ENCODE measurements at places on chromosomes 7 and 10.

DNA sequence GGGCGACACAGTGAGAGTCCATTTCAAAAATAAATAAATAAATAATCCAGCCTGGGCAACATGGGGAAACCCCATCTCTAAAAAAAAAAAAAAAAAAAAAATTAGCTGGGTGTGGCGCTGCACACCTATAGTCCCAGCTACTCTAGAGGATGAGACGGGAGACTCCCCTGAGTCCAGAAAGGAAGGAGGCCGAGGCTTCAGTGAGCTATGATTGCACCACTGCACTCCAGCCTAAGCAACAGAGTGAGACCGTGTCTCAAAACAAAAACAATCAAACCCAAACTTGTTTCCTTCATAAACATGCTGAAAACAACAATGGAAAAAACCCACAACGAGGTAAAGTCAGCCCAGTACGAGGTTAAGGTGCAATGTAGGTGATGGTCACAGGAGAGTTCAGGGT, 1.2 kb downstream of the COX19 start:
- no peak for DNase-seq

- DNase-seq: no peak
Observed at GRCh38 chr7:84536271-84536870, 341.8 kb upstream of the SEMA3A start.

DNA sequence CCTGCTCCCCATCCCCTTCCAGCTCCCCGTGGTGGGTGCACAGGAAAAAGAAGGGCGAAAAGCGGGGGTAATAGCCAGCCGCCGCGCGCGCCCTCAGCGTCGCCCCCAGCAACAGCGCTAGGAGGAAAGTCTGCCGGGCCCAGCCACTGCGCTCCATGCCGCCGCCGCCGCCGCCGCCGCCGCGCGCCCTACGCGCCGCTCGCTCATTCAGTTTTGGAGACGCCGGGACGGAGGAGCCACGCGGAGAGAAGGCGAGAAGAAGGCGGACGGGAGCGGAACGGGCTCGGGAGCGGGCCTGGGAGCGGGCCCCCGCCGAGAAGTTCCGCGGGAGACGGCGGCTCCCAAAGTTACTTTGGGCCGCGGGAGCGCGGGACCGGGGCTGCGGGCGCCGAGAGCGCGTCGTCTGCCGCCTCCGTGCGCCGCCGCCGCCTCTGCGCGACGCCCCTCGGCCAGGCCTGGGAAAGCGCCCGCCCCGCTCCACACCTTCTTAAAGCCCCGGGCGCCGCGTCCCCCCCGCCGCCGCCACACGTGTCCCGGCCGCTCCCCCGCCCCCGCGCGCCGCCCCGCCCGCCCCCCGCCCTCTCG, at the start of gene RELN:
Gene RELN, minus strand, starts transcription at position 459 of the 585 bp plus-strand sequence. Its CDS starts 302 bp downstream, at position 157.
- no peak for DNase-seq

DNA sequence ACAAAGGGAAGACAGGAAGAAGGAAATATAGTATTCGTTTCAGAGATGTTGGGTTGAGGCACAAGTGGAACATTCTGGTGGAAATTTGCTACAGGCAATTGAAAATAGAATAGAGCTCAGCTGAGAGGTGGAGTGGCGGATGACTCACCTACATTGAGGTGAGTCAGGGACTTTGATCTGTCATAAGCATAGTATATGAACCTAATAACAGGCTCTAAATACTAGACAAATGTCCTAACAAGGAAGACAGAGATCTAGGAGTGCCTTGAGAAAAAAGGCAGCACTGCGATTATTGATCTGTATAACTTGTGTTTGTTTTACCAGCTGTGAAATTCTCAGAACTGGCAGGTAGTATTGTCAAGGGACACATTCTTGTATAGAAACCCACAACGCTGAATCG, 907 bp upstream of the IFRD1 start:
- DNase-seq: peak; percentile 24

- no peak for DNase-seq
Observed at GRCh38 chr10:23190872-23191763, 994 bp upstream of the PTF1A start.

- no peak for DNase-seq
Observed at GRCh38 chr10:115030483-115031200, 62.5 kb upstream of the ATRNL1 start.

DNA sequence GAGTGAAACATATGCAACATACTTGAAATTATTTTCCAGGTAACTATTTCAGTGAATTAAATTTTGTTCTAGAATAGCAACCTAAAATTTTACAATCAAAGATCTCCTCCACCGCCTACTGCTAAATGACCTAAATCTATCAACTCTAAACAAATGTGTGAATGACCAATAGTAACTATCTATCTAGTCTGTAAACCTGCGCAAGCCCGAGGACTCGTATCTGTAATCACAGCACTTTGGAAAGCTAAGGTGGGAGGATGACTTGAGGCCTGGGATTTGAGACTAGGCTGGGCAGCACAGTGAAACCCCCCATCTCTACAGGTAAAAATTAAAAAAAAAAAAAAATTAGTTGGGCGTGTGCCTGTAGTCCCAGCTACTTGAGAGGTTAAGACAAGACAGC, 83.0 kb downstream of the NEBL start:
- no peak for DNase-seq

- no peak for DNase-seq
Observed at GRCh38 chr7:79494046-79494445, 40.6 kb upstream of the MAGI2 start.

- no peak for DNase-seq
Observed at GRCh38 chr7:43208242-43208641, 95.8 kb downstream of the HECW1 start.

- DNase-seq: no peak
Observed at GRCh38 chr10:70306886-70307520, 23.2 kb upstream of the NPFFR1 start.

- DNase-seq: no peak
Observed at GRCh38 chr7:5417106-5418071, 6.2 kb downstream of the TNRC18 start.

GRCh38 chr7:94270772-94271171, 123.9 kb upstream of the COL1A2 start:
- DNase-seq: no peak

GRCh38 chr10:48470115-48470892, 134.6 kb downstream of the ARHGAP22 start:
- DNase-seq: no peak

- DNase-seq: no peak
Observed at GRCh38 chr7:37108615-37109014, 340.0 kb downstream of the ELMO1 start.

DNA sequence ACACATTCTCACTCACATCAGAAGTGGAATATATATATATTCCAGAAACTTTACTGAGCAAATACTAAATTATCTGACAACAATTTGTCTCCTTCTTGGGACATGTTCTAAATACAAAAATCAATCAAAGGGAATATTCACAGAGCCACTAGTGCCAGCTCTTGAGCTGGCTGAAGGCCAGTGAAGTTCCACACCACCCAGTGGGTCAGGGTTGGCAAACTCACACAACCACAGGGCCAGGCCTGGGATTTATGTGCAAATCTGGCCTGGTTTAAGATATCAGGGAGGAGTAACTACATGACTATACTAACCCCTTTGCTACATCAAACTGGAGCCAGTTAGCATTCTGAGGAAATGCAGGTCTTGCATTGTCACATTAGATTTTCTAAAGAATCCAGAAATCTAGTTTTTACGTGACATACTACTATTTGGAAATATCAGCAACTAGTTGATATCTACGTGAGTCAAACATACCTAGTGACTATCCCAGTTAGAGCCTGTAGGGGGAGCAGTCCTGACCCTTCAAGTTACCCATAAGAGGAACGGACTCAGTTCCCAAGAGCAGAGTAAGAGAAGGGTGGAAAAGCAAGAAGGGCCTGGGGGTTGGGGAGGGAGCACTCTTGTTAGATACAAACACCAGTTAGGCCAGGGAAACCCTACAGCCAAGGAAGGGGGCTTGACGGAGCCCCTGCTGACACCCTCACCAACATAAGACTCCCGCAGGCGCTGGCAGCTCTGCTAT, 600.4 kb downstream of the KCNMA1 start:
- DNase-seq: no peak

- peak; percentile 64 for DNase-seq
Observed at GRCh38 chr10:100998183-100998990, 1.2 kb upstream of the LZTS2 start.

- DNase-seq: no peak
Observed at GRCh38 chr7:125316466-125316865, 386.8 kb upstream of the POT1 start.

GRCh38 chr7:7732621-7733281, 14.3 kb upstream of the RPA3 start:
- DNase-seq: no peak

DNA sequence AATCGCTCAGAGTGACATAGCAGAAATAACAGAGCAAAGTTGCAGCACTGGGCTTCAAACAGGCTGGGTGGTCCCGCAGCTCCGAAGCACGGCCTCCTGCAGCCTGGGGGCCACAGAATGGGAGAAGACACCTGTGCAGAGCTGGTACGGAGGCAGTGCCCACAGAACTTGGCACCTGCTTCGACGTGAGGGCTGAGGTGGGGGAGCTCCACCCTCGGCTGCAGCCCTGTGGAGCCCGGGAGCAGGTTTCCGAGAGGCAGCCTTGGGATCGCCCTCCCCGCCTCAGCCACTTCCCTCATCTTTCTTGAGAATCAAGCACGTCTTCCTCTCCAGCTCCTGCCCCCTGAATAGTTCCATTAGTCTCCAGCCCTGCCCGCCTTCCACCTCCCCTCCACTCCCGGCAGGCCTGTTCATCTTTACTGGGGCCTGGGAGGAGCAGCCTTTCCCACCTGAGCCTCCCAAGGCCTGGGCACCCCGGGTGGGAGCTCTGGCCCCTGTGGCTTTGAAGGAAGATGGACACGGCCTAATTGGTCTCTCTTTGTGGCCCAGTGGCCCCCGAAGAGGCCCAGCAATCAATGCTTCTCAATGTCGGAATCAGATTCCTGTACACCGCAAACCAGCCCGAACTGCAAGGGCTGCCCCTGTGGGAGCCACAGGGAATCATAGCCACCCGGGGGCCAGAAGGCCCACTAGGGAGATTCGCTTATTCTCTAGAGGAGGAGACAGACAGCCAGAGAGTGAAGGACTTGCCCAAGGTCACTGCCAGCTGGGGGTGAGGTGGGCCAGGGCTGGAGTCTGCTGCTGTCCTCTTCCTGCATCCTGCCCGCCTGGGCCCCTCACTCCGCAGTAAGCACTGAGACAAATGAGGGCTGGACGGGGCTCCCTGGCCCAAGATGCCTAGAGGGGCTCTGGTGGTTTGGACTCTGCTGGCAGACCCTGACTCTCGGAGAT, 17.0 kb upstream of the PCBD1 start:
- DNase-seq: no peak

DNA sequence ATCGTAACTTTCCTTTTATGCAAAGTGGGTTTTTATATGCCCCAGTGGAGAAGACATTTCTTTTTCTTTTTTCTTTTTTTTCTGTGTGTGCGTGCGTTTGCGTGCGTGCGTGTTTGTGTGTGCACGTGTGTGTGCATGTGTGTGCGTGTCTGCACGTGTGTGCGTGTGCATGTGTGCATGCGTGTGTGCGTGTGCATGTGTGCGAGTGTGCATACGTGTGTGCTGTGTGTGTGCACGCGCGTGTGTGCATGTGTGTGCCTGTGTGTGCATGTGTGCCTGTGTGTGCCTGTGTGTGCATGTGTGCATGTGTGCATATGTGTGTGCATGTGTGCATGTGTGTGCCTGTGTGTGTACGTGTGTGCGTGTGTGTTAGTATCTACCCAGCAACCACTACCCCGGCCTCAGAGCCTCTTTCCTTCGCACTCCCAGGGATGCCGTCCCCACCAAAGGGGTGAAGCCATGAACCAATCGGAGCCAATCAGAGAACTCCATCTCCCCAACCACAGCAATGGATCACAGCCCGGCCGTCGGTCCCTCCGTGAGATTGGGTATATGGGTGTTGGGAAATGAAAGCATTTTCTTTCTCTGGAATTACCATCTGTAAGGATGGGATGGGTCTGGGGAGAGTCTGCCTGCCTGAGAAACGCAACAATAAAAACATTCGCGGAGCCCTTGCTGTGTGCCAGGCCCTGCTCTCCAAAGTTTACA, 92.3 kb downstream of the ELFN1 start:
- no peak for DNase-seq

GRCh38 chr10:131899695-131900349, 986 bp upstream of the PPP2R2D start:
- no peak for DNase-seq

GRCh38 chr10:24415455-24416125, 206.7 kb downstream of the KIAA1217 start:
- DNase-seq: no peak

GRCh38 chr7:50826371-50827172, 43.9 kb upstream of the GRB10 start:
- no peak for DNase-seq

Data from activated T-cell treated with anti-CD3 and anti-CD28 coated beads for 1 hour (primary cell).